ENCODE measurements at places on chromosomes 16 and 17. TPM values are rescaled to one million over a fixed set of nuclear protein-coding genes. Genes with fewer than 3 reads are reported as not detected.

The AMFR gene
- total RNA-seq, result 88.4 TPM

The CDK5R1 gene
- total RNA-seq, result 1.6 TPM

The MMP2 gene
- total RNA-seq, result 228 TPM

The HSD11B2 gene
- total RNA-seq, result 7.5 TPM

The EIF3CL gene
- 59.1 TPM for total RNA-seq

The CTRL gene
- total RNA-seq, result 0.49 TPM

The ZDHHC1 gene
- 7.0 TPM for total RNA-seq

The CEP20 gene
- 34.7 TPM for total RNA-seq

The MT3 gene
- not detected for total RNA-seq

The EVPL gene
- total RNA-seq, result 43.7 TPM

DNA sequence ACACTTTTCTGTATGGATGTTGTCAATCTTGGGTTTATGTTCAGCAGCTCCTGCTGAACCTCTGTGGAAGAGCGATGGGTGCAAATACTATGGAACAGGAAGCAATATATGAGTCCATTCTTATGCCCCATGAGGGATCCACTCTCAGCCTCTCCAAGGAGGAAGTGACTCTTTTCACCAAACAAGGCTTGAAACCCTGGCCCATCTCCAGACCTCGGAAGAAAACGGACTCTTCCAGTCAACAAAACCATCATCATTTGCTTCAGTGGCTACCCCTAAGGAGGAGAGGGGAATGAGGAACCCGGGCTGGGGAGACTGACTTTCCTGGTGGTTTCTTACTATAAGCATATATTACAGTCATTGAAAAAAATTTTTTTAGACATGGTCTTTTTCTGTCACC lies 206.2 kb downstream of the AXIN2 start:
- DNase-seq, result no peak

DNA sequence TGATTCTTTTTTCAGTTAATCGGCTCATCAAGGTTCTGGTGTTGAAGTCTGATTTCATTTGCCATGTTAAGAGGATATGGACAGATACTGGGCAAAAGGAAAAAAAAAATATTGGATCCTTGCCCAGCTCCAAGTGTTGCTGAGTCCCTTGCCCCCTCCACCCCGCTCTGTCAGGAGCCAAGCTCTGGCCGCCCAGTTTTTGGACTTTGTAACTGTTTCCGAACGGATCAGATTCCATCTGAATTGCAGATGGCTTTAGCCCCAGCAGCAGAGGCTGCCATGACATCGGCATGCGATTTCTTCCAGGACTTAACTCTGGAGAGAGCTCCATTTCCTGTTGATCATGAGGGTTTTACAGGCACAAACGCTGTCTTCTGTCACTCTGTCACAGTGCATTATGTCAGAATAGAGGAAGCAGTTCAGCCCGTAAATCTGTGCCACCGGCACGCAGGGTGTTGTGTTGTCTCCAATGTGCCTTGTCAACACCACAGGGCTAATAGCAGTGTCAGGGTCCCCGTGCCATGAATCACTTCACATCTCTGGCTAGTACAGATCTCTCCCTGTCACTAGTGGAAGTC lies 615.6 kb downstream of the MAF start:
- peak; percentile 66 for DNase-seq

DNA sequence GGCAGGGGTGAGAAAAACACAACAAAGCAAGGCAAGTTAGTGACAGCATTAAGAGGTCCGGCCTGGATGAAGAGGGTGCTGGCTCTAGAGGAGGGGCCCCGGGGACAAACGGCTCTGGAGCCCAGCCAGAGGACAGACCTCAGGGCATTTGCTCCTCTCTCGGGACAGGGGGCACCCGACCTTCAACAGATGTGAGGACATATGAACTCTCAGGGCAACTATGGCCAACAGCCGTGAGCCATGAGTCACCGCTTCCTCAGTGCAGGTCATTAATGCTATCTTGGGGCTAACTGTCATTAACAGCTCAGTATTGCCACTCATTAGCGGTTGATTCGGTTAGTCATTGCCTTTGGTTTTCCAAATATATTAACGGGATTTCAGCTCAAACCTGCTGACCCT lies 9.7 kb upstream of the ARL5C start:
- no peak for DNase-seq

DNA sequence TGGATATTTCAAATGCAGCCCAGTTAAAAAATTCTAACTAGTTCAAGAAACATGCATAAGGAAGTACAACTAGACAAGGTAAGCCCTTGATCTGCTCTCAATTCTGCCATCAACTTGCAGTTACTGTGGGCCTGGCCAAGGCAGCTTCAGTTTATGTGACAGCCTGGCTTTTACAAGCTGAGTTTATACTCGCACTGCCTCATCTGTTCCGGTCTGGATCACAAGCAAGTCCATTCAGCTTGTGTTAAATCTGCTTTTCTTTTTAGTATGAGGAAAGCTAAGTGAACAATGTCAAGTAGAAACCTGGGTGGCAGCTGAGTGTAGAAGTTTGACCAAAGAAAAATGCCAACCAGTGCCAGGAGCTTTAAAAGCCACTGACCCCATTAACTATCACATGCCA lies 76.6 kb upstream of the CORO6 start:
- DNase-seq, result no peak

DNA sequence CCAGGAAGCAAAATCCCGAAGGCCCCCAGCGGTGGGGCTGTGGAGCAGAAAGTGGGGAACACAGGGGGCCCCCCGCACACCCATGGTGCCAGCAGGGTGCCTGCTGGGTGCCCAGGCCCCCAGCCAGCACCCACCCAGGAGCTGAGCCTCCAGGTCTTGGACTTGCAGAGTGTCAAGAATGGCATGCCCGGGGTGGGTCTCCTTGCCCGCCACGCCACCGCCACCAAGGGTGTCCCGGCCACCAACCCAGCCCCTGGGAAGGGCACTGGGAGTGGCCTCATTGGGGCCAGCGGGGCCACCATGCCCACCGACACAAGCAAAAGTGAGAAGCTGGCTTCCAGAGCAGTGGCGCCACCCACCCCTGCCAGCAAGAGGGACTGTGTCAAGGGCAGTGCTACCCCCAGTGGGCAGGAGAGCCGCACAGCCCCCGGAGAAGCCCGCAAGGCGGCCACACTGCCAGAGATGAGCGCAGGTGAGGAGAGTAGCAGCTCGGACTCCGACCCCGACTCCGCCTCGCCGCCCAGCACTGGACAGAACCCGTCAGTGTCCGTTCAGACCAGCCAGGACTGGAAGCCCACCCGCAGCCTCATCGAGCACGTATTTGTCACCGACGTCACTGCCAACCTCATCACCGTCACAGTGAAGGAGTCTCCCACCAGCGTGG lies 6.5 kb downstream of the CBX2 start:
- no peak for DNase-seq

- no peak for DNase-seq
These were observed 9.3 kb downstream of the YWHAE start for GRCh38 chr17:1390432-1391367.

DNA sequence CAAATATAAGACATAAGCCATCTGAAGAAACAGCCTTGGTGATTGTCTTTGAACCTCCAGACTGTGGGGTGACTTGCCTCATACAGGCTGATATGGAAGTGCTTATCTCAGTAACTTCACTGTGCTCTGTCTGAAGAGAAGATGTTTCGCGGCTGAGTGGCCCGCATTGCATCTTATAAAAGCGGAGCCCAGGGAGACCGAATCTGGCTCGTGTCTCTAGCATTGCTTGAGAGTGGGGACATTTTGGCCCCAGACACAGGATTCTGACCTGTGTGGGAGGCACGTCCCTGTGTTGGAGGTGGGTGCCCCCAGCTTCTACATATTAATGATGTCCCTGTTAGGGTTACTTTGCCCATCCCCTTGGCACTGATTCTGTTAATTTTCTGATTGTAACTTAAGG lies 66.4 kb downstream of the METRNL start:
- DNase-seq, result no peak

- DNase-seq, result no peak
These were observed 18.3 kb downstream of the SLC38A10 start for GRCh38 chr17:81276781-81277180.

- no peak for DNase-seq
These were observed 28.6 kb upstream of the SPNS3 start for GRCh38 chr17:4405038-4405669.

DNA sequence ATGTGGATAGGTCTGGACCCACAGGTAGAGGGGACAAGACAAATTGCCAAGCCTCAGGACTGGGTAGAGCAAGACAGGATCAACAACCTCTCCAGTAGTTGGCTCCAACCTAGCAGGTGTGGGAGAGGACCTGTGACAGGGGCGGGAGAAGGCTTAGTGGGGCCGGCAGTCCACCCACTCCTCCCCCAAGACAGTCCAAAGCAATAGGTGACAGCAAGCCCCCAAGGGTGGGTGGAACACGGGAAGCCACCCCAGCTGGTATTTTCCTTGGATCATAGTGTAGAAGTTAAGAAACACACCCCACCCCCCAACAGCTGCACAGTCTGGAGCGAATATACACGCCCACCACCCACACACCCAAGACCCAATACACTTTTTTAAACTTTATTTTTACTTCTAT lies 4.1 kb upstream of the STX4 start:
- DNase-seq, result no peak

- DNase-seq, result no peak
These were observed 140.2 kb downstream of the PITPNC1 start for GRCh38 chr17:67517325-67517724.

DNA sequence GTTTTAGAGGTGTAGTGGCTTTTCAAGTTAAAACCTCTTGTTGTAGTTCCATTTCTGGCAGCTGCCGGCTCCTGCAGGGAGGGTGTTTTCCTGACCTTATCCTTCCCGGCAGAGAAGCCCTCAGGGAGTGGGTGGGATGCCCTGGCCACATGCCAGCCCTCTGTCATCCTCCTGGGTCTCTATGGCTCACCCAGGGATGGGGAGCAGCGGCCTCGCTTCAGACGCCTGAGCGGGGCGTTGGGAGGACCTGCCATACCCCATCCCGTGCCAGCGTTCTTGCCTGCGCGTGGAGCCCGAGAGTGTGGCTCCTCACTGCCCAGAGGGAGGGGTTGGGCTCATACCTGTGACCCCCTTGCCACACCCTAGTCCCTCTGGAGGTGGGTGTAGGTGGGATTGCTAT lies 11.9 kb downstream of the KCNJ12 start:
- no peak for DNase-seq

GRCh38 chr17:77819497-77819896 lies 139.0 kb upstream of the TNRC6C start:
- no peak for DNase-seq

DNA sequence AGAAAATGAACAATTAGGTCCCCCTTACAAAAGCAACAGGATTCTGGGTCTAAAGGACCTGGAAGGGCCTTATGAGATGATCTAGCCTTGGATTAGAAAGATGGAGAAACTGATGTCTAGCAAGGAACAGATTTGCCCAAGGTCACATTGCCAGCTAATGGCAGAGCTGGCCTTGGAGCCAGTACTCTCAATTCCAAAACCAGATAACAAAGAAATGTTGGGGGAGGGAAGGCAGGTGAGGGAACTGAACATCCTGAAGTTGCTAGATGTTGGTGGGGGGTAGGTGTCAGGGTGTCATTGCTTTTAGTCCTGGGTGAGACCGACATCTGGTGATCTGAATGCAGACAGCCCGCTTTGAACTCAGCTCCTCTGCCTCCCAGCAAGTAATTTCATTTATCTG lies 11.3 kb upstream of the ZNF423 start:
- DNase-seq, result no peak

DNA sequence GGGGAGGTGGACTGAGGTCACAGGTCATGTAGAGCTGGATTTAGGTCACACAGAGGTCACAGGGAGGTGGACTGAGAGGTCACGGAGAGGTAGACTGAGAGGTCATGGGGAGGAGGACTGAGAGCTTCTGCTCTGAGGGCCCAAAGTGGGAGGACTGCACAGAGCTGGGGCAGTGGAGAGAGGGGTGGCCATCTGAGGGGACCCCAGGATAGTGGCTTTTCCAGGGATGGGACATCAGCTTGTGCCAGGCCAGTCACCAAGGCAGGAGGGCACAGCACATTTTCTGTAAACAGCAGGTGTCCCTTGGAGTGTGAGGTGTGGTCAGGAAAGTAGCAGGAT lies 26.1 kb upstream of the JPT2 start:
- no peak for DNase-seq

DNA sequence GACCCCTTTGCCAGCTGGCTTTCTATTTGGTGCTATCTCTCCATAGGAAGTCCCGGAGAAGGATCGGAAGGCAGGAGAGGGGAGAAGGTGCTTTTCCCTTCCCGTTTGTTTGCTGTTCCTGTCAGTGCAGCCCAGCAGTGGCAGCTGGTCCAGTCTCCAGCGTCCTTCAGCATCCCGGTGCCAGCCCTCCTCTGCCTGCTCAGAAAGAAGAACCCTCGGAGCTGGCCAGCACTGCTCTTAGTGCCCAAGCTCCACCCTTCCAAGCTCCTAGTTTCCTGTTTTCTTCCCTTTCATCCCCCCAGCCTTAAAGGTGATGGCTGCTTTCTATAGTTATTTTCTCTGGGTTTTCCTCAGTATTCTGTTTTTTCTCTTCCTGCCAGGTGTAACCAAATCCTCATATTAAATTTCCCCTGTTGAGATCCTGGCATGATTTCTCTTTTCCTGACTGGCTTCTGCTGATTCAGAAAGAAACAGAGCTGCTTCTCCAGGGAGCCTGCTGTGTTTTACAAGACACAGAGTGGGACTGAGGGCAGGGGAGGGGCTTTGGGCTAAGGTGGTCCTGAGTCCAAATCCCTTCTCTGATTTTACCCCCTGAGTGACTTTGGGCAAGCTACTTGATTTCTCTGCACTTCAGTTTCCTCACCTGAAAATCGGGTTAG lies 186.8 kb downstream of the COPRS start:
- no peak for DNase-seq

DNA sequence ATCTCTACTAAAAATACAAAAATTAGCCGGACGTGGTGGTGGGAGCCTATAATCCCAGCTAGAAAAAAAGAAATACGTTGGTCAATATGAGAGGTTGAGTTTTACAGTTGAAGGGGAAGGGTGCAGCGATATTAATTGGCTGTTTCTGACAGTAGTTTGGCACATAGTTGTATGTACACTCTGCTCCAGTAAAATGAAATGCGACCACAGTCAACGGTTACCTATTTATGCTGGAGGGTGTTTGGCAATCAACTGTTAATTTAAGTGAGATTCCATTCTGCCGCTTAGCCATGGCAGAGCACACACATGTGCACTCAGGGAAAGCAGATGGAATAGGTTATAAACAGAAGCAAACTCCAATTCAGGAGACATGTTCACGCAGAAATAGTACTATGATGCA lies 9.3 kb upstream of the ZNF594 start:
- no peak for DNase-seq

GRCh38 chr17:59427425-59427921 lies 96.0 kb downstream of the YPEL2 start:
- peak; percentile 49 for DNase-seq

- no peak for DNase-seq
These were observed 766 bp upstream of the B3GNT9 start for GRCh38 chr16:67151431-67152097.
